ENCODE measurements at places on chromosomes 11 and 22. TPM values are rescaled to one million over a fixed set of nuclear protein-coding genes. Genes with fewer than 3 reads are reported as not detected.

Gene SERHL2
- total RNA-seq = 4.5 TPM

Gene TRIM44
- 32.0 TPM for total RNA-seq

Gene POU2AF2
- not detected for total RNA-seq

Gene FIBIN
- total RNA-seq = 22.3 TPM

Gene C22orf31
- 0.82 TPM for total RNA-seq

Gene PANX3
- not detected for total RNA-seq

Gene KRTAP5-8
- not detected for total RNA-seq

Gene VPS51
- total RNA-seq = 643 TPM

Gene GAB4
- total RNA-seq = not detected

Gene FREY1
- total RNA-seq = 0.82 TPM

Gene OR5A2
- not detected for total RNA-seq

Data from camera-type eye (tissue), 1 donor.